ENCODE measurements at places on chromosomes 2 and 18.

DNA sequence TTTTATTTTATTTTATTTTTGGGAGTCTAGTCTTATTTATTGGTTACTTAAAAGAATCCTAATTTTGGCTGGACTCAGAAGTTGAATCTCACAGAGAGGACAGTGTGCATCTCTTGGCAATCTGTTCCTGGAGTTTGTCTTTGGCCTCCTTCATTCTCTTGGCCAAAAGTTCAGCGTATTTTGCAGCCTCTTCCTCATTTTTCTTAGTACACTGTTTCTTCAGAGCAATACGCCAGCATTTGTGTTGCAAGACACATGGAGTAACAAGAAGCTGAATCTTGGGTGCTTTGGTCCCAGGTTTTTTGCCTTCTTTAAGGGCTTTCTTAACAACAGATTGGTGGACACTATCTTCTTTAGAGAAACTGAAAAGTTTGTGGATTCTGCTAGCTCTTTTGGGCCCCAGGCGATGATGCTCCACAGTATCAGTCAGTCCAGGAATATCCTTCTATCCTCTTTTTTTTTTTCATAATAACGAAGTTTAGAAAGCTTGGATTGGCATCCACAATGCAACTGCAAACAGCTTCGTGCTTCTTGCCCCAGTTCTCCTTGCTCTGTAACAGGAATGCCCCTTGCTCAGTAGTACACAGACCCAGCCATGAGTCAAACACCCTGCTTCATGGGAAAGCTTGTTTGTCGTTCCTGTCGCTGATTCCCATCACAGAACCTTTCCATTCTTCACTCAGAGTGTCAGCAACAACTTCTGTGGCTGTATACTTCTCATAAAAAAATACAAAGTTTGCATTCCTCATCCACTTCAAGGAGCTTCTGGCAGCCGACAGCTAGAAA is 34.8 kb upstream of the RFX8 start:
- DNase-seq, result no peak

DNA sequence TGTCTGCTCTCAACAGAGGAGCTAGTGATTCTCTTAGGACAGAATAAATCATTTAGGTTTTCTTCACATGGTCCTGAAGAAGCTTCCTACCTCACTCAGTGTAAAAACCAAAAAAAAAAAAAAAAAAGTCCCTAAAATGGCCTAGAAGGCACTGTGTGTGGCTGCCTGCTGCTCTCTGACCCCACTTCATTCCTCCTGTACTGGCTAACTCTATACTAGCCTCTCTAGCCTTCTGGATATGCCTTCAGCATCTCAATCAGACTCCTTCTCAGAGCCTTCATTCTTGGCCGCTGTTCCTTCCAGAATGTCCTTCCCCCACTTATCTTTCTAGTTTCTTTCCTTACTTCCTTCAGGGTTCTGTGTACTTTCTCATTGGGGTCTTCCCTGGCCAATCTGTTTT is 82.1 kb downstream of the CERS6 start:
- DNase-seq, result no peak

- no peak for DNase-seq
Measured at GRCh38 chr2:160355080-160355479, 138.5 kb downstream of the RBMS1 start.

DNA sequence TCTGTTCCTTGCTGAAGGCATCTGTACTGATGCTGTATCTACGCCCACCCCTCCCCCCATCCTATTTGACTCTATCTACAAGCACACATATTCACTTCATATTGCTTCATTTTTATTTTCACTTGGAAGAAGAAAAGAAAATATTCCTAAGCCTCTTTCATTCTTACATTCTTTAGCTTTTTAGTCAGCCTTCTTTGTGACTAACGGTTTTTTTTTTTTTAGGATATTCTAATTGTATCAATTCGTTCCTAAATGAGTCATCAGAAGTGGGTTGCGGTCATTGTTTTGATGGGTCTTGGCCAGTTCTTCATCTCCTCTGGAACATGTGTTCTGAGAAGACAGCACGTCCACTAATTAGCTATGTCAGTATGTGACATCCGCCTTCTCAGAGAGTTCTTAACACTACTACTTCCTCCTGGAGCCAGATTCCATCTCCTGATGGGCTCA is 88.7 kb downstream of the MYO1B start:
- no peak for DNase-seq

DNA sequence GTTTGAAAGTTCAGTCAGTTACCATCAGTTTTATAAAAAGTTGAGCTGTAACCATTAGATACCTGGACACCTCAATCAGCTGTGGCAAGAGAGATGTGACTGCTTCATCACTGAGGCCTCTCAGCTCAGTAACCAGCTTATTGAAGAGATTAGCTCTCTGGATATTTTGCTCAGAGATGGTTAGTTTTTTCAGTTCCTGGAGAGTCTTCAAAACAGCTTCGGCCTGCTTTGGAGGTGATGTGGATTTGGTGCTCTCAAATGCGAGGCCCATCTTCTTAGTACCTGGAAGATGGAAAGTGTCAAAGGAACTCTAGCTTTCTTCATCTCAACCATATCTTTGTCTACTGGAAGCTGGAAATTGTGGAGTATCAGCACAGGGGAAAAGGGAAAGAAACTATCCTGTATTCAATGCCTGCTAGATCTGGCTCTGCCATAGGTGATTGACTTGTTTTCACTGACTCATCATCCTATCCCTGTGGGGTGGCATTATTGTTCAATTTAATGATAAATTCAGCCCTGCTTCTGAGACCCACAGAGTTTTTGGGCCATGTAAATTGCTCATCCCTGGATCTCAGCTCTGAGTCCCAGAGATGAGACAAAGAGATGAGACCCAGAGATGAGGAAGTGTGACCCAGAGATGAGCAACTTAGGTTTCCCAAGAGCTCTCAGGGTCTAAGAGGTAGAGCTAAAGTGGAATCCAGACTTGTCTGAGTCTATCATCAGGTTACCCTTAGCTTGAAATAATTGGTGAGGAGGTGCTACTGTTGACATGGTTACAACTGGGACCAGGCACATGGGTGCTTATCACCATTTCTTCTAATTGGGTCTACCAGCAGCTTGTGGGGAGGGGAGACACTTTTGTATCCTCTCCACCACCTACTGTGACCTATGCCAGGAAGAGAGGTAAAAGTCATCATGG is 10.4 kb downstream of the APOB start:
- no peak for DNase-seq

DNA sequence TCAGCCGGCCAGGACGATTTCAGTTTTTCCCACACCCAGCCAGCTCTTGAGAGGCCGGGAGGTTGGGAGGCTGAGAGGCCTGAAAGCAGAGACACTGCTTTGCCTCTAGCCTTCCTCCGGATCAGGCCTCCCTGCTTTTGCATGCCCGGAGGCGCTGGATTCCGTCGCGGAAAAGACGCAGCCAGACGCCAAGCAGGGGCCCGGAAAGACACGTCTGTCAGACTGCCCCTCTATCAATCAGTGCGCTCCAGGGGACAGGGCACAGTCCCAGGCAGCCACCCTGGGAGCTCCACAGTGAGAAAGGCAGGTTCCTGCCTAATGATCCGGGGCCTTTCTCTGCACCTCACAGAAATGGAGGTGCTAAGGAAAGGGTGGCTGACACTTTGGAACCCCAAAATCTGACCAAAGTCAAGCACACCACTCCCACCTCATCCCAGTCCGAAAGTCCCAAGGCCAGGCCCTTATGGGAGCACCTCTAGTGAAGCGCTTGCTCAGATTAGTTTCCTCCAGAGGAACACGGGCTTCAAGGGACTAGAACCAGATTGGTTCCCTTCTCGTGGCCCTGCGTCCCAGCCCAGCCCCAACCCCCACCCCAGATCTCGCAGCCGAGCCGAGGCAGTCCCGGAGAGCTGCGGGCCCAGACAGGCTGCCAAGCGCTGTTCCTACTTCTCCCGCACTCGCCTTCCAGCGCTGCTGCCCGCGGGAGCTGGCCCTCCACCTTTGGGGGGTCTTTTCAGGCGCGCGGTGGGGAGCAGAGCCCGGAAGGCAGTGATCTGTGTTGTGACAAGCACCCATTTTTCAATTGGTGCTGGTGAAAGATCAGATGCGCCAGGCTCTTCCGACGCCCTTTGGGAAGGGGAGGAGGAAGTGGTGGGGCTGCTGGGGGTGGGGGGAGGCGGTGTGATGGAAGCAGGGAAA is 5.0 kb downstream of the DLX1 start:
- no peak for DNase-seq

DNA sequence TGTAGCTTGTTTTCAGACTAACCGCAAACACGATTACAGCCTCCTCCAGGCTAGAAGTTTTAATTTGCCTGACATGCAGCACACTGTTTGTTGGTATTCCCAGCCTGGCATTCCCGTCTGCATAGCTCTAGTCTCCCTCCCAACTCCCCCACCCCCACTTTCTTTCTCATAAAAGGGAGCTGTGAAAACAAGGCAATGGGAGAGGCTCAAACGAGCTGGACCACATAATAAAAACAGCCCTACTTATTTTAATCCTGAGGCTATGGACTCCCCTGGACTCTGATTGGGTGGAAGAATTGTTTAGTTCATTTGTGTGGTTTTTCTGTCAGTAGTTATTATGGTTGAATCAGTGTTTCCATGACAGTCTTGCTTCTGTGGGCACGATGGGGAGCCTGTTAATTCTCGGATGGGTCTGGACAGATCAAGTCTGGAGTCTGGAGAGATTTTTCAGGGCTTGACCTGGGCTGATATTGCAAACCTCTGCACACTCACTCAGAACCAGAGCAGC is 1.2 kb downstream of the STON1 start:
- DNase-seq, result peak; percentile 76

All from COLO829 (cell line).